ENCODE measurements at places on chromosomes 11 and 22.

GRCh38 chr22:42177891-42178336 is 47.3 kb upstream of the CYP2D6 start:
- DNase-seq = no peak

DNA sequence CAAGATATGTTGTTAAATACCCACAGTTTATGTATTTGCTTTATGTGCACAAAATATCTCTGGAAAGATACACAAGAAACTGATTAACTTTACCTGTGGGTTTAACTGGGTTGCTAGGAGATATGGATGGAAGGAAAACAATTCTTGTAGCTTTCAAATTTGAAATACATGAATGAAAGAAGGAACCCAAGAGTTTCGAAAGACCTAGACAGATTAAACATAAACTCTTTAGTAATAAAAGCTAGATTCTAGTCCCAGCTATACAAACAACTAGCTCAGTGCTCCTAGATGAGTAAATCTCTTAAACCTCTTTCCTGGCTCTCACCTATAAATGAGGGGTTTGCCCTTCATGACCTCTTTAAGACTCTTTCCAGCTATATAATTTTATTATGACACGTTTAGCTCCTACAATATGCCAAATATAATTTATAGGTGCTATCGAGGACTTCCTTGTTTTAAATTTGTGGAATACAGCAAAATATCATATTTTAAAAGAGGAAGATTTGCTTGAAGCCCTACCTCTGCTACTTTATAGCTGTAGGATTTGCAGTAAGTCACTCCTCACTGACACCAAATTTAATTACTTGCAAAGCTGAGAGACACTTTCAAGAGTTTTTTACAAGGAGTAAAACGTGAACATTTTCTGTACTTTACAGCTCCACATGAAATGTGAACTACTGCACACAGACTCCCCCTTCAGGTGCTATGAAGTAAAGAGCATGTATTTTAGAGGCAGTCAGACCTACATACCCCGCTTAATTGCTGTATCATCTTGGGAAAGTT is 50.7 kb downstream of the RRAS2 start:
- DNase-seq = peak; percentile 61

DNA sequence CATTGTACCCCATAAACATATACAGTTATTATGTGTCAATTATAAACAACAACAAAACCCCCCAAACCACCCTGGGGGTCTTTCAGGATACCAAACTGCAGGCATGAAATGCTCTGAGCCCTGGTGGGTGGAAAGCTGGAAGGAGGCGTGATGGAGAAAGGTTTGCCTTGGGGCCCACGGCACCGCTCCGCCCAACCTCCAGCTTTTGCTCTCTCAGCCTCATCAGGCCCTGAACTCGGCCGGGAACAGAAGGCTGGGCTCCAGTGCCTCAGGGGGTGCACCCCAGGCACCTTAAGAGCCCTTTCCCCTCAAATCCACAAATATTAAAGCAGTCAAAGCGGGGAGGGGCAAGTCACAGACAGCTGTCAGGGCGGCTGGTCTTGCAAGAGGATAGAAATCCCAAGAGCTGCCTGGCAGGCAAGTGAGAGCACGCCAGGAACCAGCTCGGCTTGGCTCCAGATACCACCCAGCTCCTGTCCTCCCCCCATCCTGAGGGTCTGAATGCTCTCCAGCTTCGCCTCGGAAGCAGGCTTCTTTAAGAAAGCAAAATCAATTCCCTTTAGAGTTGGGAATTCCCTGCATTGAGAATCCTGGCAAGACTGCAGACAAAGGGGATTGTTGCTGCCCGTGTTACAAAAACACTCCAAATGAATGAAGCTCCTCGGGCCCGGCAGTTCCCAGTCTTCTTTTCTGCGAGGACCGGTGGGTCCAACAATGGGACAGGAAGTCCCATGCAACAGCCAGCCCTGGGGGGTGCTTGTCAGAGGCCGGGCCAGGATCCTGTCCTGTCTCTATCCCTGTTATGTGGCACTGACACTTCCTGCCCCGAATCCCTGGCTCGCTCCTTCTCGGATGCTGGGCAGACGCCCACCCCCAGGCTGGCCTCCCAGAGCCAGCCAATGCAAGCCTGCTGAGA is 80.8 kb downstream of the NAT10 start:
- no peak for DNase-seq

DNA sequence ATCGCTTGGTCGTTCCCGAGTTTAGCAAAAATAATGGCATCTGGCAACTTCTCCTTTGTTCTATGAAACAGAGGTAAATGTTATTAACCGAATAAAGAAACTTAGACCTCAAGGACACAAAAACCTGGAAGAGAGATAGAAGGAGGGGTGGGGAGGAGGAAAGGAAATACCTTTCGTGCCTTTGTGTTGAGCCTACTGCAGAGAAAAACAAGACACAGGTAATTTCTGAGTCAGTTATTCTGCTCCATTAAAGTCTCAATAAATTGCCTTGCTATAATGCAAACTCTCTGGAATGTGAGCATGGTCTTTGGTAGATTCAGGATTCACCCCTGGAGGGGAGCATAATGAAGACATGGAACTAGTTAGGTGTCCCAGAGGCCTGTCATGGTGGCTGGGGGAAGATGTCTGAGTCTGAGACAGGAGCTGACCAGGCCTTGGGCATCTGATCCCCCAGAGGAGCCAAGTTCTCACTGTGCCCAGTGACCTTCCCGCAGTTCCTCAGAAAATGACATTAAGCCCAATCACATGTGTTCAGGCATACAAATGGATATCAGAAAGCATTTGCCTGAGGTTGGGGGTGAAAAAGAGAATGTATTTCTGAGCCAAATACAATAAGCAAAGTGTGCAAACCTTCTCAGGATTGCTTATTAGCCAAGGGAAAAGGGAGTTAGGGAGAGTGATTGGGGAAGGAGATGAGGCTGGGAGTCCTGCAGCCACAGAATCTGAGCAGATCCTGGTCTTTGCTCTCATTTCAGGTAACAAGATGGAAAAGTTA is 72.6 kb upstream of the CADM1 start:
- DNase-seq = no peak

DNA sequence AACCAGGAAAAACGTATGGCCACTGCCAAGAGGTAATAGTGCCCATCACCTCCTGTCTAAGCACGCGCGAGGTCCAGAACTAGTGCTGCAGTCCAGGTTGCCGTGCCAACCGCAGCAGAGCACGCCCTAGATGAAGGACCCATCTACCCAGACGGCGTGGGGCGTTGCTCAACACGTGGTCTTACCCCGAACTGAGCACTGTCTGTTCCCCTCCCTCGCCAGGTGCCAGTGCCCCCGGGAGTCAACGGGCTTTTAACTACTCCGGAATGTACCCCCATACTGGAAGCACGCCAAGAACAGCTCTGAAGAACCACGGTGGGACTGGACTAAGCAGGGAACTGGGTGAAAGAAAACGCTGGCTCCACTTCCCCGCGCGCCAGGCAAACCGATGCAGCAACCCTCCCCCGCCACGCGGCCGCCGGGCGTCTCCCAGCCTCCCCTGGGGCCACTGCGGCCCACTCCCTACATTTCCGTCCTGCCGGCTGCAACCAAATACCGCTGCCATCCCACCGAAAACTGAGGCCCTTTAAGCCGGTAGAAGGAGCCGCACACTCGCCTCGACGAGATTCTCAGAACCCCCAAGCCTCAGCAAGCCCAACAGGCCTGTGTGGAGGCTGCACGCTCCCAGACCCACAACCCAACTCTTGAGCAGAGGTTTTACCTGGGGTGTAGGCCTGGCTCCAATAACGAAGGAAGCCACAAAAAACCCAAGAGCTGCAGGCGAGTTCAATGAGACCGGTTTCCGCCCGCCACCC is at the start of gene HSPA8:
TSS of gene HSPA8 (minus strand) at position 734 of the 755 bp plus-strand sequence. CDS start 812 bp downstream, outside the sequence.
- DNase-seq = peak; percentile 66

DNA sequence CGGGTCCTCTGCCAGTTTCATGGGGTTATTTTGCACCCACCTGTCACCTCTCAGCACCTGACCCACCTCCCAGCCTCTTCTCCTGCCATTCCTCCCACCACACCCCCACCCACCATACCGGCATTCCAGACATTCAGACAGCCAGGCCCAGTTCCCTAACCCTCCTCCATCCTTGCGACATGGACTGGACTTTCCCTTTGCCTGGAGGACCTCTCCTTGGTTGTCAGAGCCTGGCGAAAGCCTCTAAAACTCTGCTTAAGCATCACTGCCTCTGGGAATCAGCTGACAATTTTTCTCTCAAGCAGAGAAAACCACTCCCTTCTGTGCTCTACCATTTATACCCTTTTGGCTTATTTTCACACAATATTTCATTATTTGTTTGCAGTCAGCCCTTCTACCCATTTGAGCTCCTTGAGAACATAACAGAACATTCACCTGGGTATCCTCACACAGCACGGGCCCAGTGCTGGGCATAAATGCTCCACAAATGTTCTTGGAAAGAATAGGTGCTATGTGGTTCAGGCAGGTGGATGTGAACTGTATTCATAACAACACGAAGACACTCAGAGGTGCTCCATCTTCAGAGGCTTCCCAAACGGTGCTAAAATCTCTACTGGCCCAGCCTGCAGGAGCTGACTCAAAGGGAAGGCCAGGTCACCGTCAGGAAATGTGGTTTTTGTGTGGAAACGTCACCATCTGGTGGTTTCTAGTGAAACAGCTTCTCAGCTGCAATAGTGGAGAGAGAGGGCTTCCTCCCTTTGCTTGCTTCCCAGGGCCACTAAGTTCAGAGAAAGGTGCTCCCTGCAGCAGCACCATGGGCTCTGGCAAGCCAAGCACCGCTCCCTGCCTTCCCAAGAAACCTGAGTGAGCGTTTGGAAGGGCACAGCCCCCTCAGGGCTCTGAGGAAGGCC is 10.4 kb downstream of the SPATA19 start:
- DNase-seq = peak; percentile 35

- DNase-seq = no peak
These were observed 4.4 kb upstream of the SREBF2 start for GRCh38 chr22:41828516-41828915.

GRCh38 chr22:33535937-33536875 is 384.1 kb downstream of the LARGE1 start:
- DNase-seq = no peak

DNA sequence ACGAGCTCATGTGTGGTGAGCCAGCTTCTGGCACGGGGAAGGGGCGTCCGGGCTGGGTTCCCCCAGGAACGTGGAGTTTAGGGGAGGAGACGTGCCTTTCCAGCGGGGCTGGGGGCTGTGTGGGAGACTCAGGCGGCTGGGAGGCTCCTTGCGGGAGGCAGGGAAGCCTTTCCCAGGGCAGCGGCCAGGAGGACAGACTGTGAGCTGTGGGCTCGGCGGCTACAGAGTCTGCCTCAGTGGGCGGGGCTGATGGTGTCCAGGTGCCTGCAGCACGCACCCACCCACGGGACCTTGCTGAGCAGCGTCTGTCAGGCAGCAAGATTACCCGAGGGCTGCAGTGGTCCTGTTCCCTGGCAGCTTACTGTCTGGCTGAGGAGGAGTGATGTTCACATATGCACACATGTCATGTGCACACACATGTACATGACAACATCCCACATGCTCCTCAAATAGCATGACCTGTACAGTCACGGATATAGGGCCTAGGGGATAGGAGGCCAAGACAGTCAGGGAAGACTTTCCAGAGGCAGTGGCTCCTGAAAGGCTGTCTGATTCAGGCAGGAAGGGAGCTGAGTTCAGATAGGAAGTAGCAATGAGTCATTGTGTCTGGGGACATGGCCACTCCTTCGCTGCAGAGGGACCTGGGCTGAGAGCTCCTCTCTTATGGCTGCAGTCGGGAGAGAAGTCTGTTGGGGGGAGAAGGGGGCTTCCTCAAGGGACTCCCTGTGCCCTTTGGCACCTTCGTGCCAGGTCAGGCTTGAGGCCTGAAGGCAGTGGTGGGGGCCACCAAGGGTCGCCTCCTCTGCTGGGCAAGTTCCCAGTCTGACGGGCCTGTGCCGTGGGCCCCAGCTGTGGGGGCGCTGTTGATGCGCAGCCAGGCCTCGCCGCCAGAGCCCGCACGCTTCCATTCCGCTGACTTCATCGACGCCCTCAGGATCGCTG is 23.3 kb upstream of the PPP6R3 start:
- DNase-seq = peak; percentile 84

GRCh38 chr11:131692151-131692550 is 321.7 kb downstream of the NTM start:
- DNase-seq = peak; percentile 45

DNA sequence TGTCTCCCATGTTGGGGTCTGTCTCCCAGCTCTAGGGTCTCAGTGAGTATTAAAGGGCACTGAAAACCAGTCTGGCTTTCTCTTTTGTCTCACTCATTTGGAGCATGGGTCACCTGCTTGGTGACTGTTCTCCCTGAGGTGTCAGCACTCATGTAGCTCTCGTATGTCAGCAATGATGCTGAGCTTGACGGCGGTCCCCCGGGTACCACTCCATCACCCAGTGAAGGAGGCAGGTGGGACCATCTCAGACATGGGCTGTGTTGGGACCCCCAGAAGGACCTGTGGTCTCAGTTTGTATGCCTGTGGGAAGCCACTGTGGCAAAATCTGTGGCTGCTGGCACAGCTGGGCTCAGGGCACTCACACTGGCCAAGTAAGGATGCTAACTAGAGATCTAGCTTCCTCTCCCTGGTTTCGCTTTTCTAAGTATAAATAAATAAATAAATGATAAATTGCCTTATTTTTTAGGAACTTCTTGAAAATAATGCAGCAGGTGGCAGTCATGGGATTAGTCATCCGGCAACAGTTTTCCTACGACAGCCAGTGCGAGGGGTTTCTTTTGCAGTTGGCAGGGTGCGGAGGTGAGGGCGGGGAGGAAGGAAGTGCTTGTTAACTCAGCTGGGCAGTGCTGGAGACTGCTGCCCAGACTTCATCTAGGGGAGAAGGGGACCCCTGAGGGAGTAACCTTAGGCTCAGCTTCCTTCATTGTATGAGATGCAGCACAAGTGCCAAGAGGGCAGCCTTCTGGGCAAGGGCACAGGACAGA is 48.8 kb downstream of the OSBP2 start:
- DNase-seq = no peak

DNA sequence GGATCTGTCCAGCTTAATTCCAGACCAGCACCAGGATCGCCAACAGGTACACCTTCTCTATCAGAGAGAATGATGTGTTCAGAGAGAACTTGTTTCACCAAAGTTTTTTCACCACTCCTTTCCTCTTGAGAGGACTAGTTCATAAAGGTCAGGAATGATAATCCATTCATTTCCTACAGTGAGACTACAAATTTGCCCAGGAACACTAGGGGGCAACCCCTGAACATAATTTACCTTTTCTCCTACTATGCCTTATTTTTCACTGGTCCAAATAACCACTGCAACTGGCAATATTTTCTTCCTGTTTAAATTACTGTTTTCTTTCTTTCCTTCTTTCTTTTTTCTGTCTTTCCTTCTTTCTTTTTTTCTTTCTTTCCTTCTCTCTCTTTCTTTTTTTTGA is 22.5 kb downstream of the CAVIN3 start:
- peak; percentile 32 for DNase-seq

GRCh38 chr22:34760276-34761008 is 305.5 kb upstream of the ISX start:
- DNase-seq = no peak

DNA sequence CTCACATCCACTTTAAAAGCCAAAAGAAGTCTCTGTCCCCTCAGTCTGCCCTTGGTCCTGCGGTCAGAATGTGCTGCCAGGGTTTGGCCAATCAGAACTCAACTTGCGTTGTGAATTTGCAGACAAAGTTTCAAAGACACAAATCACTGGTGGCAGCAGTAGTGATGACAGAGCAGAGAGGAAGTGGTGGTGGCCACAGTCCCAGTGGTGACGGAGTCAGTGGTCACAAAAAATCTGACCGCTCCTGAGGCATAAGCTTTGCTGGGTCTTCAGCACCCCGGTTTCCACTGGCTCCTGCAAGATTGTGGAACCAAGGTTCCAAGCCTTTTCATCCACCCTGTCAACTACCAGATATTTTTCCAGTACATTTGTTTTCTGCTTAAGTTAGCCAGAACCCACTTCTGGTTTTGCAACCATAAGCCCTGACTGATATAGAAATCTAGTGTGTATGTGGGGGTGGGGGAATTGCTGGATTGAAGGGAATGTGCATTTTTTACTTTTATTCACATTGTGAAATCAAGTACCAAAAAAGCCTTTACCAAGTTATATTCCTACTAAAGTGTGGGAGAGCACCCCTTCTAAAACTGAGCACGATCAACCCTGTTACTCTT is 112.3 kb downstream of the TMPRSS5 start:
- DNase-seq = peak; percentile 4

Data from EH (cell line).